ENCODE measurements at places on chromosomes 11 and 22. TPM values are rescaled to one million over a fixed set of nuclear protein-coding genes. Genes with fewer than 3 reads are reported as not detected.

- peak; percentile 90 for DNase-seq
These were observed 4.7 kb downstream of the OSBPL5 start for GRCh38 chr11:3160252-3161031.

- DNase-seq = no peak
These were observed 56.9 kb upstream of the EMID1 start for GRCh38 chr22:29148826-29149225.

- no peak for DNase-seq
These were observed 14.9 kb upstream of the HBE1 start for GRCh38 chr11:5284637-5285036.

Gene ELF5
- not detected for total RNA-seq

Gene SHISA8
- 2.2 TPM for total RNA-seq

All from left ventricle myocardium inferior (tissue), 1 donor.